ENCODE measurements at places on chromosomes 3 and 15.

DNA sequence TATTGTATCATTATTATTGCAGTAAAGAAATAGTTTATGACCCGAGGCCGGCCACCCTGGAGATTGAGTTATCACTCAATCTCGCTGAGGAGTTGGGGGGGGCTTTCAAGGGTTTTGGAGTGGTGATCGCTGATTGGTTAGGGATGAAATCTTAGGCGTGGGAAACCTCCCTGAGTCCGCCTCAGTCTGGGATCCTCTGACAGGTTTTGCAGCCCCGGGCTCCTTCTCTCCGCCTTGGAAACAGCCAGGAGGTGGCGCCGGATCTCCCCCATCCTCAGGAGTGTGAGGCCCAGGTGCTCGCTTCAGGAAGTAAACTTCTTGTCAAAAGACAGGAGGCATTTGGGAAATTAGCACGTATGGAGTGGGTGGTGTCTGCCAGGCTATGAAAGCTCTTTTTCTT is 41.1 kb upstream of the SEC61A1 start:
- no peak for DNase-seq

GRCh38 chr3:40718209-40718608 is 193.4 kb downstream of the ZNF621 start:
- no peak for DNase-seq

- peak; percentile 5 for DNase-seq
Observed at GRCh38 chr15:73346735-73347312, 21.9 kb downstream of the HCN4 start.

- no peak for DNase-seq
Observed at GRCh38 chr3:172134352-172134751, 95.0 kb downstream of the FNDC3B start.

GRCh38 chr3:172094621-172095557 is 55.5 kb downstream of the FNDC3B start:
- no peak for DNase-seq

DNA sequence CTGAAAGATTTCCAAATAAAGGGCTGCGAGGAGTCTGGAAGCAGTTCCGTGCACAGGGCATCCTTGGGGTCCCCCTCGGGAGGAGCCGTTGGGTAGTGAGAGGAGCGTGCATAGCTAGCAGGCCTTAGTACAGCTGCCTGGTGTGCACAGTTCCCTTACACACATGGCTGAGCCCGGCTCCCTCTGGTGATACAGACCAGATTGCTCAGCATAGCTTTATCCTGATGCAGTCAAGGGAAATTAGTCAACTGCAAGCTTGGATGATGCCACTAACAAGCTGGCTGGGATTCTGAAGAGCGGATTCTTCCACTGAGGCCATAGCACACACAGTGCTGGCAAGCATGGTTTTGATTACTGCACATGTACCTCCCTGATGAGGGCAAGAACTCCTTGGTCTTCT is 349.4 kb downstream of the LRTM1 start:
- DNase-seq, result no peak

- DNase-seq, result no peak
Observed at GRCh38 chr15:57516327-57517029, 75.2 kb upstream of the MYZAP start.

- no peak for DNase-seq
Observed at GRCh38 chr3:196643201-196643749, 3.8 kb downstream of the NRROS start.

DNA sequence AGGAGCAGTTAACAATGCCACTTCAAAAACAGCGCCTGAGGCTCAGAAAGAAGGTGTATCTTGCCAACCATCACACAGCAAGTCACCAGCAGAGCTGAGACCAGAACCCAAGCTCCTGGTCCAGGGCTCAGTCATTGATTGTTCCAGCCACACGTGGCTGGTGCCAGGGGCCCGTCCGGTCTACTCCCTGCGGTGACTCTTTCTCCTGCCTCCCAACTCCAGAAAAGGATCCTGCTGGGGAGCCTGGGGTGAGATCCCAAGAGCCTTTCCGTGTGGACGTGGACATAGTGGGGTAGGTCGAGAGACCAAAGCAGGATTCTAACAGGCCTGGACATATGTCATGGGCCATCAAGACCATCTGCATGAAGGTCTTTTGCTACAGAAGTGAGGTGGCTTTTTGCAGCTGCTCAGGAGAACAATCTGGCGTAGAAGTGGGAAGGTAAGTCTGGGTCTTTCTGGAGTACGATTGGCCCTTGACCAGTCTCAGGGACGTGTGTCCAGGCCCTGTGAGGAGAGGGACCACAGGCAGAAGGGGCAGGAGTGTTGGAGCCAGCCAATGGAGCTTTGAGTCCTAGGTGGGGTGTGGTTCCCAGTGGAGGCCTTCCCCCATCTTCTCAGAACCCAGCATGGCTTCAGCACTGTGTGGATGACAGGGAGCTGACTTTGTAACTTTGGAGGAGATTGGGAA is 105.4 kb downstream of the HMG20A start:
- DNase-seq, result no peak

DNA sequence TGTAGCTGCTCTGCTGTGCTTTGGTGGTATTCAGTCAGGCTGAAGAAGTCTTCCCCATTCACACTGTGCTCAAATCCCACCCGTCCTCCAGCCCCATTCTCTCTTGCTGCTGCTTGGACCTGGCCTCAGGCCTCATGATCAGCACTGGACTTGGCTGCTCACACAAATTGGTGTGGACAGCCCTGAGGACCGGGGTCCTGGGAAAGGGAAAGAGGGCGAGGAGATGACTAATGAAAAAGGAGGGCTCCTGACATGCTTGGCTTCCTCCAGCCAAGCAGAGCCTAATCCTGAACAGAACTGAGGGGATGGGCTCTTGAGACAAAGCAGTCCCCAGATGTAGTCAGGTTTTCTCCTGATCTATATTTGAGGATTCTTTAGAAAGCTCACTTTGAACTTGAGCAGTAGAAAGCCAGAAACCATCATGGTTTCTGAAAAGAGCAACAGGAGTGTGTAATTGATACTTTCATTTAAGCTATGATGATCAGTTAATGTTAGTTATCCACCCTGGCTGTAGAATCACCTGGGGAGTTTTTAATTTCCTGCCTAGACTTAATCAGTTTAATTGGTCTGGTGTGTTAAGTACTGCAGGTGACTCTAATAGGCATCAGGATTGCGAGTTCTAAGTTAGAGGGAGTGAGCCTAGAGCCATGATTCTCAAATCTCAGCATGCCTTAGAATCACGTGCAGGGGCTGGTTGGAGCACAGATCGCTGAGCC is 79.4 kb upstream of the THBS1 start:
- no peak for DNase-seq

GRCh38 chr3:55641964-55642363 is 154.9 kb upstream of the WNT5A start:
- no peak for DNase-seq

DNA sequence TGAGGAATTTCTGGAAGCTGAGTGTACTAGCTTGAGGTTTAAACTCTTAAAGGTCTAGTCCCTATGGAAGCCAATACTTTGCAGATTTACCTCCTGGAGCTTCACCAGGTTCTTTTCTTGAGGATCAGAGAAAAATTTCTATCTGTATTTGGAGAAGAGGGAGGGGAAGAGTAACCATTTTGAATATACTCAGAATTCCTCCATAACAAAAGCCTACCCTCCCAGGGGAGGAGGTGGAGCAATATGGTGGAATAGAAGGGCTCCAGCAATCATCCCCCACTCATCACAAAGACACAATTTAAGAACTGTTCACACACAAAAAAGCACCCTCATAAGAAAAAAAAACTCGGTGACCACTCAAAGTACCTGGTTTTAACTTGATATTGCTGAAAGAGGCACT is 36.0 kb upstream of the PEX5L start:
- no peak for DNase-seq

DNA sequence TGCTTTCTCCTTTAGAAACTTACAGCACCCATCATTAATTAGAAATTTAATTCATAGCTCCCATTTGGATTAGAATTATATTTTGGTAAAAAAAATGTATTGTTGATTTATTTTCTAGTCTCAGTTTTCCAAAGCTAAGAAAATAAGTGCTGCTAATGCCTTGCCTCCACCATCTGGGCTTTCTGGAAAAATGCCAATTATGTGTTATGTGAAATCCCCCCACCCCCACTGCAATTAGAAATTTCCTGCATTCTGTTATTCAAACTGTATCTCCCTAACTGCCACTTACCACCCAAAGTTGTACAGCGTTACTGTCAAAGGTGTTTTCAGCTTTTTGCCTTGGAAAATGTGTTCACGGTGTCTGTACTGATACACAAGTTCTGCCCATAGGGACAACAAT is 617.2 kb upstream of the UBE2E2 start:
- no peak for DNase-seq

GRCh38 chr3:35969406-35969805 is 330.1 kb downstream of the ARPP21 start:
- DNase-seq, result no peak

- no peak for DNase-seq
Observed at GRCh38 chr15:78617076-78617475, 3.7 kb downstream of the CHRNA3 start.

DNA sequence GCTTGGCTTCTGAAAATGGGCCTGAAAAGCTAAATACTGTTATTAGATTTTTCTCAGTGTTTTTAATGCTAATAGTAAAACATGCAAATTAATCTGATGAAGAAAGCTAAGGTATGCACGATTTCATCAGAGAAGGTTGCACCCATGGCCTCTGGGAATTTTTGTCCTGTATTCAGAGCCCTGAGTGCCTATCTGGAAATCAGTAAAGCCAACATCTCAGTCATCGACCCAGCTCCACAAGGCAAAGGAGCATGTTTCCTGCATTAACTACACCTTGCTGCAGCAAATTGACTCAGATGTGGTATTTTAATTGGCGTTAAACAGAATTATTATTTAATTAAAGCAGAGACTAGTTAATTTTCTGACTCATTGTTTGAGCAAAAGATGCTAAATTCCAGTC is 49.0 kb upstream of the TP63 start:
- no peak for DNase-seq

DNA sequence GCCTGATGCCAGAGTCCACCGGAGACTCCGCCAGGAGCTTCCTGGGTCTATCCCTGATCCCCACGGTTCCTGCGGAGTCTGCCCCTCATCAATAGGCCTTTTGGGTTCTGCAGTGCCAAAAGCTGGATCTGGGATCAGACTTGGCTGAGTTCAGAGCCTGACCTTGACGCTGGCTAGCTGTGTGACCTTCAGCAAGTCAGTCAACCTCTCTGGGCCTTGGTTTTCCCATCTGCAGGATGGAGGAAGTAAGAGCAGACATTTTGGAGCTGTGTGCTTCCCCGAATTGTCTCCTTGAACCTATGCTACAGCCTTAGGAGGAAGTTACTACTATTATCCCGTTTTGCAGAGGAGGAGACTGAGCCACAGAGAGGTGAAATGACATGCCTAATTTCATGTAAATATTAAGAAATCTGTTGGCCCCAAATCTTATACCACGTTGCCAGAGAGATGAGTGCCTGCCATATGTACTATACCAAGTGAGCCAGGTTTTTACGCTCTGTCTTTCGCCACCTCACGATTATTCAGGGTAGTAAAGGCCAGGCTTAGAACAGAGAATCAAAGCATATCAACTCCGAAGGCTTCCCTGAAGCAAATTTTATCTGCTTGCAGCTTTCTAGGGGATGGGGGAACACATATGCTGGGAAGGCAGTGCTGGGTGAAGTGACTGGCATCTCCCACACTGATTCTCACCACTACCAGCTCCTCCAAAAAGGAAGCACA is 112.5 kb downstream of the SRGAP3 start:
- no peak for DNase-seq

GRCh38 chr3:112228786-112229185 is 65.2 kb downstream of the SLC9C1 start:
- DNase-seq, result no peak

- DNase-seq, result no peak
Observed at GRCh38 chr15:67411486-67411885, 109.4 kb upstream of the C15orf61 start.

- no peak for DNase-seq
Observed at GRCh38 chr3:37974121-37975083, 16.2 kb upstream of the VILL start.

GRCh38 chr15:40343512-40343911 is 2.8 kb upstream of the CCDC9B start:
- no peak for DNase-seq

DNA sequence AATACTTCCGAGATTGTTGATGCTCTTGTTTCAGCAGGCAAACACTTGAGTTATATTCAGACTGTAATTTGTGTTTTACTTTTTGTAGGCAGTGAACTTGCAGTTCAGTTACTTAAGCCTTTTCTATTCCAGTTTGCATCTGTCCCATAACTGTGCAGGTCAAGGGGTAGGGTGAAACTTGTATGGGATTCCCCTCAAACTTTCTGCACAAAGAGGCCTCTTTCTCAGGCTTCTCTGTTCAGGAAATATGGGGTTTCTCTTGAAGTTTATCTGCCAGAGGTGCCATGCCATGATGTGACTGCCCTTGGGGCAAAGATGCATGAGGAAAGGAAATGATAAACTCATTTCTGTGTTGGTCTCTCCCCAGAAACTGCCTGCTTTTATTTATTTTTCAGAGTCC is 66.7 kb downstream of the SLC24A1 start:
- no peak for DNase-seq

- DNase-seq, result no peak
Observed at GRCh38 chr3:10858091-10858490, 42.1 kb downstream of the SLC6A11 start.

- DNase-seq, result no peak
Observed at GRCh38 chr15:48415036-48415886, 84.0 kb downstream of the DUT start.

DNA sequence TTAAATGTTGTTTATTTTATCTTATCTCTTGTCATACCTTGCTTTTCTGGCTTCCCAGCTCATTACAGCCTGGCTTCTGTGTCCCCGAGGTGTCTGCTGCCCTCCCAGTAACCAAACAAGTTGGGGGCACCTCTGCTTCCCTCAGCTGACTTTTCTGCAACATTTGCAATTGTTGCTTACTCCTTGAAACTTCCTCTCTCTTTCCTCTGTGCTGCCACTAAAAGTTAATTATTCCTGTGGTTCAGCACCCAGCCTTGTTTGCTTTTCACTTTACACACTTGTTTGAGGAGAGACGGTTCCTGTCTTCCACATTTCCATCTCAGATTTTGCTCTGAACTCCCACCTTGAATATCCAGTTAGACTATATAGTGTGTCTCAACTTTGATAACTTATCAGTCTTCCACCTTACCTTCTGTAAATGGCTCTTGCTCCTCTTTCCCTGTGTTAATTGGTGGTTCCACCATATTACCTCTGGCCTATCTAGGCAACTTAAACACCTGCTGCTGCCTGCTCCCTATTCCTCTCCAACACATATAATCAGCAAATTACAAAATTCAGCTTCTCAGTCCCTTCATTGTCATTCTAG is 21.6 kb downstream of the MCTP2 start:
- no peak for DNase-seq

- no peak for DNase-seq
Observed at GRCh38 chr3:136891934-136892855, 30.2 kb downstream of the NCK1 start.

DNA sequence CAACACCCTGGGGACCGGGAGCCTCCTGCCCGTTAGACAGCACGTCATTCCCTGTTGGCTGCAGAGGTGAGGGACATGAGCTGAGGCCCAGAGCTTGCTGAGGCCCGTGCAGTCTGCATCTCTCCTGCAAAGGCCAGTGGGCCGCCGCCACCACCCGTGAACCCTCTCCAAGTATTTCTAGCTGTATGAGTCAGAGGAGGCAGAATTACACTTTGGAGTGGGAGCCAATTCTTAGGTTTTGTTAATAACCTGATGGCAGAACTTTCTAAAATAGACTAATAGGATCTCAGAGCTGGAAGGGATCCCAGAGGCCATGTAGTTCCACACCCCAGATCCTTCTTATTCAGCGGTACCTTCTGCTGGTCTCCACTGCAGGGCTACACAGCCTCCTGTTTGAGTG is 335.2 kb upstream of the CTDSPL start:
- DNase-seq, result no peak

GRCh38 chr3:119359476-119360326 is 65.5 kb downstream of the ARHGAP31 start:
- no peak for DNase-seq

GRCh38 chr3:52851348-52851747 is 16.5 kb upstream of the MUSTN1 start:
- peak; percentile 35 for DNase-seq
